ENCODE measurements at places on chromosomes 13 and 19. TPM values are rescaled to one million over a fixed set of nuclear protein-coding genes. Genes with fewer than 3 reads are reported as not detected.

The SBK2 gene
- not detected for polyA plus RNA-seq

The ACP7 gene
- polyA plus RNA-seq, result not detected

The NFKBIB gene
- 29.6 TPM for polyA plus RNA-seq

The C19orf81 gene
- not detected for polyA plus RNA-seq

The GNG7 gene
- polyA plus RNA-seq, result 3.4 TPM

The CFAP97D2 gene
- polyA plus RNA-seq, result not detected

The FCHO1 gene
- 0.53 TPM for polyA plus RNA-seq

The PRX gene
- 2.1 TPM for polyA plus RNA-seq

The ZNF761 gene
- 6.5 TPM for polyA plus RNA-seq

The CYP2F1 gene
- polyA plus RNA-seq, result 0.30 TPM

The GAPDHS gene
- not detected for polyA plus RNA-seq

The LPAR2 gene
- polyA plus RNA-seq, result 23.0 TPM

The FCAR gene
- not detected for polyA plus RNA-seq

The PNMA8A gene
- polyA plus RNA-seq, result 1.3 TPM

The PLIN5 gene
- polyA plus RNA-seq, result 37.9 TPM

The CGB2 gene
- not detected for polyA plus RNA-seq

The MRPL34 gene
- polyA plus RNA-seq, result 161 TPM

The HSH2D gene
- 8.2 TPM for polyA plus RNA-seq

The TMEM59L gene
- polyA plus RNA-seq, result 0.25 TPM

The BIVM gene
- polyA plus RNA-seq, result 16.3 TPM

The ATCAY gene
- 0.25 TPM for polyA plus RNA-seq

The ANKRD10 gene
- polyA plus RNA-seq, result 48.7 TPM

The CAPN12 gene
- polyA plus RNA-seq, result 16.3 TPM

The APC2 gene
- polyA plus RNA-seq, result 0.10 TPM

The CERS1 gene
- 0.53 TPM for polyA plus RNA-seq

The SIAH3 gene
- polyA plus RNA-seq, result not detected

The ZNF724 gene
- not detected for polyA plus RNA-seq

The FFAR3 gene
- not detected for polyA plus RNA-seq

The RGL3 gene
- 26.3 TPM for polyA plus RNA-seq

The TMED1 gene
- 24.5 TPM for polyA plus RNA-seq

The ENOX1 gene
- polyA plus RNA-seq, result 1.4 TPM

The CEBPA gene
- 22.6 TPM for polyA plus RNA-seq

The ZNF616 gene
- polyA plus RNA-seq, result 1.7 TPM

The SAMD1 gene
- 29.1 TPM for polyA plus RNA-seq

The GRIN2D gene
- 0.06 TPM for polyA plus RNA-seq

The IL11 gene
- polyA plus RNA-seq, result 17.4 TPM

The ANO8 gene
- 3.6 TPM for polyA plus RNA-seq

The OR7C1 gene
- polyA plus RNA-seq, result not detected

The IGSF23 gene
- not detected for polyA plus RNA-seq

The APOC4 gene
- not detected for polyA plus RNA-seq

The MISP3 gene
- 25.1 TPM for polyA plus RNA-seq

The TPGS1 gene
- polyA plus RNA-seq, result 26.4 TPM

The ATXN8OS gene
- not detected for polyA plus RNA-seq

The FKBP8 gene
- 254 TPM for polyA plus RNA-seq

The SUGP2 gene
- 40.0 TPM for polyA plus RNA-seq

The SSC5D gene
- 0.87 TPM for polyA plus RNA-seq

The KDELR1 gene
- polyA plus RNA-seq, result 72.0 TPM

The MUC16 gene
- polyA plus RNA-seq, result not detected

The KLK3 gene
- polyA plus RNA-seq, result not detected

The TSSK6 gene
- 2.0 TPM for polyA plus RNA-seq

The HIPK4 gene
- 0.46 TPM for polyA plus RNA-seq
